ENCODE measurements at places on chromosomes 3 and 15. TPM values are rescaled to one million over a fixed set of nuclear protein-coding genes. Genes with fewer than 3 reads are reported as not detected.

Gene COL6A5
- total RNA-seq, result not detected

Gene NANOGP8
- 2.6 TPM for total RNA-seq

Gene NAALADL2
- total RNA-seq, result 10.7 TPM

Gene GABRR3
- total RNA-seq, result not detected

Gene ILDR1
- total RNA-seq, result not detected

Gene ZNF774
- total RNA-seq, result 36.1 TPM

Gene MGLL
- 137 TPM for total RNA-seq

Gene BSN
- total RNA-seq, result 174 TPM

Gene TRIM42
- total RNA-seq, result not detected

Gene CLRN1
- not detected for total RNA-seq

Gene AGBL1
- total RNA-seq, result 1.3 TPM

Gene SLC12A1
- 1.4 TPM for total RNA-seq

Gene SCG5
- total RNA-seq, result 301 TPM

Gene TMCO5A
- not detected for total RNA-seq

Gene CRELD1
- total RNA-seq, result 77.1 TPM

Gene MINAR1
- total RNA-seq, result 2.7 TPM

Gene BRPF1
- total RNA-seq, result 10.7 TPM

Gene ST6GAL1
- total RNA-seq, result 52.6 TPM

Gene HRH1
- total RNA-seq, result 6.9 TPM

Gene GLDN
- total RNA-seq, result 38.5 TPM

Gene XXYLT1
- 12.1 TPM for total RNA-seq

Gene DUOXA2
- not detected for total RNA-seq

Gene MEGF11
- total RNA-seq, result 13.2 TPM

Gene RTP4
- 1.5 TPM for total RNA-seq

Gene BLM
- total RNA-seq, result 4.2 TPM

Gene GOLGA6L9
- total RNA-seq, result 11.6 TPM

Gene ZNF80
- total RNA-seq, result not detected

Gene EFHB
- 4.3 TPM for total RNA-seq

Gene CPEB1
- total RNA-seq, result 68.9 TPM

Gene TERC
- 1.8 TPM for total RNA-seq

Gene PARP9
- 8.0 TPM for total RNA-seq

Gene HCLS1
- 24.2 TPM for total RNA-seq

Gene ZNF619
- 7.1 TPM for total RNA-seq

Gene CATSPER2
- total RNA-seq, result 30.5 TPM

Measured in dorsolateral prefrontal cortex (tissue), 122 donors.